CD4-positive, alpha-beta T cell treated with Interleukin-17A for 4 hours (primary cell): ENCODE measurements at places on chromosomes 12 and 14.

GRCh38 chr12:130591736-130592135 is 124.4 kb downstream of the RIMBP2 start:
- no peak for DNase-seq

DNA sequence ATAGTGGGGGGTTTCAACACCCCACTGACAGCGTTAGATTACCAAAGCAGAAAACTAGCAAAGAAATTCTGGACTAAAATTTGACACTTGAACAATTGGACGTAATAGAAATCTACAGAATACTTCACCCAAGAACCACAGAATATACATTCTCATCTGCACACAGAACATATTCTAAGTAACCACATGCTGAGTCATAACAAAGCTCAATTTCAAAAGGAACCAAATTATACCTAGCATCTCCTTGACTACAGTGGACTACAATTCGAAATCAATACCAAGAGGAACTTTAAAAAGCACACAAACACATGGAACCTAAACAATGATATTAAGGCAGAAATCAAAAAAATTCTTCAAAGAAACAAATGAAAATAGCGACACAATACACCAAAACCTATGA is 871.6 kb upstream of the MDGA2 start:
- DNase-seq = no peak

- DNase-seq = peak; percentile 16
Measured at GRCh38 chr12:122793685-122794106, 19.3 kb downstream of the CCDC62 start.

- DNase-seq = no peak
Measured at GRCh38 chr12:63325757-63326156, 174.8 kb upstream of the AVPR1A start.

DNA sequence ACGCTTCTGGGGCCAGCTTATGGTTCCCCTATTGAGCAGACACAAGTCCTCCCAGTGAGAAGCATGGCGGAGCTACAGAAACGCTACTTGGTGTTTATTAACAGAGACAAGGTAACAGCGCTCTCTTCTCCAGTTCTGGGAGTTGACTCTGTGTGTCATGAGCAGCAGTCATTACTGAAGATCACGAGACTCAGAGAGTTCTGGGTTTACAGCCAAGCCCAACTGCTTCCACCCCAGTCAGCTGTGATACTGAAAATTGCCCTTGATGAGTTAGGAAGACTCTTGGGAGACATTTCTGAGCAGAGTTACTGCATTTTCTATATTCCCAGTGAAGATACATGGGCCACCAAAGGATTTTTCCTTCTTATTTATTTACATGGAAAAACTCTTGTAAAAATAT is 48.6 kb downstream of the CFAP251 start:
- no peak for DNase-seq

GRCh38 chr12:40058721-40059190 is 47.1 kb downstream of the SLC2A13 start:
- DNase-seq = no peak

GRCh38 chr12:113797535-113797868 is 168.6 kb downstream of the RBM19 start:
- DNase-seq = no peak

DNA sequence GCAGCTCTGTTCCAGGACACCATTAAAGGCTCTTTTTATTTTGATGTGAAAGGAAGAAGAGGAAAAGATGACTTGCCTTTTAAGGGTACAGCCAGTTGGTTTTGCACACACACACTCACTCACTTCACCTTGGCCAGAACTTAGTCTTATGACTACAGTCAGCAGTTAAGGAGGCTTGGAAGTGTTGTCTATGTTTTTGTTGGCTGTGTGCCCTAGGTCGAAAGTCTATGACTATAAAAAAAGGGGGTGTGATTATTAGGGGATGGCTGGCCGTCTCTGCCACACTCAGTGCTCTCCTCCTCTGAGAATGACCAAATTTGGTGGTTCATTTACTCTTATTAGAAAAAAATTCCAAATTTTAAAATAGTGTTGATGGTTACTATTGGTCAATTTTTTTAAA is 139.5 kb upstream of the OTX2 start:
- DNase-seq = no peak

DNA sequence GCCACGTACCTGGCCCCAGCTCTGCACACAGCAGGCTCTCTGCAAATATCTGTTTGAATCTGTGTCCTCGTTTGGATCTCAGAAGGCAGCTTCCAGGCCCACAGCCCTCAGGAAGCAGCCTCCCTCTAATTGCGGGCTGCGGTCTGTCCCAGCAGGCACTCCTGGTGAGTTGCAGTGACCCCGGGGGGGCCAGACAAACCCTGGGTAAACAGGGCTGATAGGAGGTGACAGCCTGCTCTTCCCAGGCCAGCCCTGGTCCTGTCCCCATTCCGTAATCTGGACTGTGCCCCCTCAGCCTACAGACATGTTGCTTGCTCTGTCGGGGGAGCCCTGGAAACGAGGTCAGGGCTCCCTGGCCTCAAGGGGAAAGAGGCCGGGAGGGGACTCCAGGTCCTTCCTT is 2.0 kb downstream of the FOXN4 start:
- no peak for DNase-seq

GRCh38 chr14:96247031-96247430 is 9.0 kb upstream of the BDKRB1 start:
- no peak for DNase-seq

DNA sequence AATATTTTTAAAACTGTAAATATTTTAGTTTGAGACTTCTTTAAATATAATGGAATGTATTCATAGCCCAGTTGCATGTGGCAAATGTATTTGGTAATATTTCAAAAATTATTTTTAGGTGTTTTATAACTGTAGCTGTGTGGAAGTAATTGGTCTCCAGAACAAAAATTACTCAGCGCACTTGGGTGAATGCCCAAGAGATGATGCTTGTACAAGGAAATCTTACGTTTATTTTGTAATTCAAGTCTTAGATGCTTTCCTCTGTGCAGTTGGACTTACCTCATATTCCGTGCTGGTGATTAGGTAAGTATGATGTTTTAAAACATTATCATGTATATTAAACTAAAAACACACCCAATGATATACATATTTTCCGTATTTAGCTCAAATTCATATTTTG is 76.7 kb upstream of the SLCO1B1 start:
- DNase-seq = no peak

- DNase-seq = no peak
Measured at GRCh38 chr12:34033628-34034296, 11.5 kb downstream of the ALG10 start.
